RWPE1 (cell line): ENCODE measurements at places on chromosomes 5 and 9.
A peak's percentile ranks its signal among the peaks of the same experiment; 100 is the strongest.

GRCh38 chr9:134880484-134881312 is at the start of gene FCN2:
Gene FCN2, plus strand, starts transcription at chr9:134880810. Its CDS starts 12 bp downstream, at chr9:134880822.
- DNase-seq: no peak

GRCh38 chr5:148414833-148415232 is 31.1 kb downstream of the FBXO38 start:
- DNase-seq: no peak

GRCh38 chr5:75050415-75050814 is 1.9 kb downstream of the GCNT4 start:
- no peak for DNase-seq

DNA sequence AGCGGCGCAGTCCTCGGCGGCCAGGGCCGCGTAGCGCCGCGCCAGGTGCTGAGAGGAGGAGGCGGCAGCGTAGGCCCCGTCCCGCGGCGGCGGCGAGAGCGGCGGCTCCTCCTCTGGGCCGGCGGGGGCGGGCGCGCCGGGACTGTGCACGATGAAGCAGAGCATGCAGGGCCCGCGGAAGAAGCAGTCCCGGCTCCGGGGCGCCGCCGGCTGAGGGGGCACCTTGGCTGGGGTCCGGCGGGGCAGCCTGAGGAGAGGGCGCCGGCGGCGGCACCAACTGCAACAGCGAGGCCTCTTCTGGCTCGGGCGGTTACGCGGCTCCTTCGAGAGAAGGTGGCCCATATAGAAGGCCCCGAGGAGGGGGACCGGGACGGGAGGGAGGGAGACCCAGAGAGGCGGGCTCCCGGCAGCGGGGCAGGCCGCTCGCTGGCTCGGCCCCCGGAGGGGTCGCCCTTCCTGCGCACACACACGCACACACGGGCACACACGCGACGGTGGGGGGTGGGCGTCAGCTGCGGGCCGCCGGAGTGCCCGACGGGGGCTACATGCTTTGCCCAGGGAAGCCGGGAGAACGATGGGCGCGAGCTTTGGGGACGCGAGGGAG is 446 bp downstream of the FBXL17 start:
- DNase-seq: peak; percentile 53

- DNase-seq: no peak
Measured at GRCh38 chr9:73155377-73155776, 3.7 kb downstream of the ANXA1 start.

DNA sequence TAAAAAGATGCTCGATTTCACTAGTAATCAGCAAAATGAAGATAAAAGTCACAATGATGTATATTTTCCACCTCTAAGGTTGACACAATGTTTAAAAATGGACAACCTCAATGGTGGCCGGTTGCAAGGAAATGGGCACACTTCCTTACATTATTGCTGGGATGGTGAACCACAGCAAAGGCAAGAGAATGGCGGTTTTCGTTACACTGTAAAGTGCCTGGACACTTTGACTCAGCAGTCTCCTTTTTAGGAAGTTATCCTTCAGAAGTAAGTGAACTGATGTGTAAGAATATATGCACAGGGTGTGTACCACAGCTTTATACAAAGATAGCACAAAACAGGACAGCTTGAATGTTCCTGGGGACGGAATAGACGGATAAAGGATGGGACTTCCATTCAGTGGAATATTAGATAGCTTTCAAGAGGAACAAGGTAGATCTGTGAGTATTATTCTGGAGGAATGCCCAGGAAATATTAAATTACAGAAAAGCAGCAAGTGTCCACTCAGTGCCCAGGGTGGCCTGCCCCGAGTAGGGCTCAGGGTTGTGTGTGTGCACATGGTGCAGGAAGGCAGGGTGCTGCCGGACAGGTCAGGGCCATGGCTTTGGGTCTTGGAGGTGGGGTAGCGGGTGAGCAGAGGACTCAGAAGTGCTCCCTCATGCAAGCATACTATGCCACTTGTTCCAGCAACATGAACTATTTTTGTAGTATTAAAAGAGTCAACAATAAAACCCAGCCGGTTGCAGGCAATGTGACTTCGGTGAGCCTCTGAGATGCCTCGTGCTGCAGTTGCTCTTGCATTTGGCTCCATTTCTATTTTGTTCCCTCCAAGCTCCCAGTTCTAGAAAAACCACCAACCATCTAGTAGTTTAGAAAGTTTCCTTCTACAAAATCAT is 24.5 kb downstream of the GADD45G start:
- DNase-seq: no peak
